ENCODE measurements at places on chromosomes 13 and 19. TPM values are rescaled to one million over a fixed set of nuclear protein-coding genes. Genes with fewer than 3 reads are reported as not detected.

URAD gene
- not detected for total RNA-seq

ZFP14 gene
- 7.1 TPM for total RNA-seq

C13orf42 gene
- total RNA-seq: not detected

CD70 gene
- total RNA-seq: 143 TPM

LILRA6 gene
- not detected for total RNA-seq

ZNF497 gene
- total RNA-seq: 4.7 TPM

SLC15A1 gene
- not detected for total RNA-seq

TBXA2R gene
- total RNA-seq: 7.7 TPM

LRRC63 gene
- not detected for total RNA-seq

PTGIR gene
- 16.2 TPM for total RNA-seq

ZNF573 gene
- total RNA-seq: 13.2 TPM

LMTK3 gene
- 8.1 TPM for total RNA-seq

ZNF382 gene
- 5.7 TPM for total RNA-seq

ABCA7 gene
- 13.9 TPM for total RNA-seq

NRTN gene
- 8.3 TPM for total RNA-seq

PLPP2 gene
- total RNA-seq: not detected

GRCh38 chr13:88154001-88154400 lies 482.8 kb downstream of the SLITRK5 start:
- no peak for DNase-seq

DNA sequence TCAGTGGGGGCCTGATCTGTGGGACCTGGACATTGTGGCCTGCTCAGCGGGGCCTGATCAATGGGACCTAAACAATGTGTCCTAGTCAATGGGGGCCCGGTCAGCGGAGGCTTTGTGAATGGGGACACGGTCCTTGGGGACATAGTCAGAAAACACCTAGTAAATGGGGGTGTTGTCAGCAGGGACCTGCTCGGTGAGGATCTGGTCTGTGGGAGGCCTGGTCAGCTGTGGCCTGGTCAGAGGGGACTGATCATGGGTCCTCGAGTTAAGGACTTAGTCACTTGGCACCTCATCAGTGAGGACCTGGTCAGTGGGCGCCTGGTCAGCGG lies 44.5 kb upstream of the TPM4 start:
- DNase-seq: no peak

- no peak for DNase-seq
These were observed 432.3 kb upstream of the TSHZ3 start for GRCh38 chr19:31781542-31781941.

DNA sequence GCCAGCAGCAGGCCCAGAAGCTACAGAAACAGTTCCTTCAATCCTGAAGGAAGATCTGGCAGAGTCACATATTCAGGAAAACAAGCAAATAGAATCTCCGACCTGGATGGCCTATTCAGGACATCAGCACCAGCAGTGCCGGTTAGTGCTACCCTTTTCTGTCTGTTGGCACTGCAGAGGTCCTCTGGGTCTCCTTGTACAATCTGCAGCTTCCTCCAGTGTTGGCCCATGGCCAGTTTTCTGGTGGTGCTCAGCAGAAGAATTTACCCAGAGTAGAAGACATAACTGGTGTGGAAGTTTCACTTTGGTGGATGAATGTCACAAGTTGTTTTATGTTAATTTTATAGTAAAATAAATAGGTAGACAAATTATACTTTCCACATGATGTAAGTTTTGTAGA lies 498.1 kb downstream of the COG6 start:
- DNase-seq: peak; percentile 2

GRCh38 chr19:21308773-21309172 lies 20.4 kb downstream of the ZNF708 start:
- DNase-seq: no peak

DNA sequence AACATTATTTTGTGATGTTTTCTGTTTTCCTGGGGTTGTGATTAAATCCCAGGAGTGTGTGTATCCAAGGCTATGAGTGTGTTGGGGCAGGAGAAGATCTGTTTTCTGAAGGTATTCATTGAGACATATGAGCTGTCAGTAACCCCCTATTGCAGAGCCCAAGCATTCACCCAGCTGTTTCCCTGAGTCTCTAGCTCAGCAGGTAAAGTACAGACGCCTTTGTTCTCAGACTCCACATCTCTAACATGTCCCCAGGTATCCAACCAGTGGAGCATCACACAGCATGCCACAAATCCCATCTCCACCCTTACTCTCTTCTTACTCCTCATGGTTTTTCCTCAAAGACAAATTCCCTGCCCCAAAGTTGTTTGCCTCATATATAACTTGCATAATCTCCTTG lies 213.6 kb downstream of the PCDH20 start:
- DNase-seq: no peak

GRCh38 chr13:85651440-85651839 lies 147.8 kb downstream of the SLITRK6 start:
- DNase-seq: no peak

DNA sequence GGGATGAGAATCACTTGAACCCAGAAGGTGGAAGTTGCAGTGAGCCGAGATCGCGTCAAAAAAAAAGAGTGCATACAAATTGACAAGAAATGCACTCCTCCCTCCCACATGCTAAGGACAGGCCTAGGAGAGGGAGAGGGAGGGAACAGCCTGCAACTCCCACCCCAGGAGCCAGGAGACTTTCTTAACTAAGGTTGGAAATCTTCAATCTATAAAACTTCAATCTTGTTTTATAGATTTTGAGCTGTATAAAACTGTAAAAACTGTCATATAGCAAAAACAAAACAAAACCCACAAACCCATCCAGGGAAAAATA lies 1.3 kb upstream of the SYCN start:
- DNase-seq: no peak

DNA sequence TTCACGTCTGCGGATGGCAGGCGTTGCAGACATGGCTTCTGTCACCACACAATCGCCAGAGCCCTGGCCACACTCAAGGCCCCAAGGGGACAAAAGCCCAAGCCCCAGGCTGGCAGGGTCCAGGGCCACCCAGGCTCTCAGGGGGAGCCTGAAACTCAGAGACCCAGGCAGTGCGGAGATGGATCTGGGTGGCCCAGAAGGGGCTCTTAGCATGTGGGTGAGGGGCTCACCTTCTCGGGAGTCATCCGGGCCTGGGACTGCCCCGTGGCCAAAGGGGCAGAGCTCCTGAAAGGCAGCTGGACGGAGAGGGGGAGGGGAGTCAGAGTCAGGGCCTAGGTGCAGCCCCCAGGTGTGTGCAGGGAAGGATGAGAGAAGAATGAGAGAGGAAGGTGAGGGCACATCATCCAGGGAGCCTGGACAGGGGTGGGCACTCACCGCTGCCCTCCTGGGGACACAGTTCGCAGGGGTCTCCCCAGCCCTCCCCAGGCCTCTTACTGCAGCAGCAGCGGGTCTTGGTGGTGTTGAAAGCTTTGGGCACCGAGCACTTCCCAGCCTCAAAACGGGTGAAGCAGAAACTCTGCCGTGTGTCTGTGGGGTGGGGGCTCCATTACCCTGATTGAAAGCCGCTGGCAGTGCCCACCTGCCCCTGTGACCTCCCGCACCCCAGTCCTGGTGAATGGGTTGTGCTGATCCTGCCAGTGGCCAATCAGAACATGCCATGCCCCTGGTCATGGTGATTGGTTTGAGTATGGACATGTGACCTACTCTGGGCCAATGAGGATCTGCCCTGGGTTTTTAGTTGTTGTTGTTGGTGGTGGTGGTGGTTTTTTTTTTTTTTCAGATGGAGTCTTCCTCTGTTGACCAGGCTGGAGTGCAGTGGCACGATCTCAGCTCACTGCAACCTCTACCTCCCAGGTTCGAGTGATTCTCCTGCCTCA lies 37.4 kb downstream of the CCL25 start:
- no peak for DNase-seq

- DNase-seq: no peak
These were observed 112.9 kb downstream of the IRS2 start for GRCh38 chr13:109673477-109673876.

DNA sequence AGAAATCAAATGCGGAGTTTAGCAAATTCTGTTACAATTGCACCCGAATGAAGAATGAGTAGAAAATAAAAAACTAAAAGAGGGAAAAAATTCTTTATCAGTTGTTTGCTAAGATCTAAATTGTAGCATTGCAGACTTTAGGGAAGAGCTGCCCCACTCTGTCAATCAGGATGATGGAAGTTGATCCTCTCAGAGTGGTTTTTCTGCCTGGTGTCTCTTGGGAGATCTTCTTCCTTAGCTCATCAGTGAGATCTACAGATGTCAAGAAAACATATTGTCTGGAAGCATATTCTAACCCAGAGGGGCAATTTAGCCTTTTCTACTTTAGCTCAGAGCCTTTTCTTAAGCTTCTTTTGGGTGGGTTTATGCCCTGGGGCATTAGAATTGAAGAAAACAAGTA lies 223.2 kb upstream of the PCDH17 start:
- DNase-seq: no peak

GRCh38 chr19:33640773-33641172 lies 19.0 kb downstream of the CHST8 start:
- DNase-seq: no peak

GRCh38 chr13:101291206-101291605 lies 125.1 kb downstream of the NALCN start:
- no peak for DNase-seq

GRCh38 chr19:2097203-2097885 lies 629 bp downstream of the IZUMO4 start:
- DNase-seq: no peak

- DNase-seq: no peak
These were observed 29.6 kb downstream of the VWA8 start for GRCh38 chr13:41931337-41931736.

DNA sequence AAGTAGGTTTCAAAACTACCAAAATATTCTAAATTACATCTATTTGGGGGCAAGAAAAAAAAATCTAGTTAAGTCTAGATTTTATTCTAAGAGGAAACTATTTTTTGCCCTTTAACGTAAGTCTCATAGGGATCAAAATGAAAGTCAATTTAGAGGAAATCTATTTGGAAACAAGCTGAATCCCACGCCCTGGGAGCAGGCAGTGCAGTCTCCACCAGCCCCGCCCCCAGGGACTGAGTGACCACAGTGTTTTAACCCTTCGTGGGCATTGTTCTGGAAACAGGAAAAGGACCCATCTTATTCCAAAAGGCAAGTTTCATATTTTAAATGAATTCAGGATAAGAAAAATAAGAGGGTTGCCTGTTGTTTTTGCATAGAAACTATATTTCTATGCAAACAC lies 209.7 kb downstream of the SPRY2 start:
- peak; percentile 70 for DNase-seq

DNA sequence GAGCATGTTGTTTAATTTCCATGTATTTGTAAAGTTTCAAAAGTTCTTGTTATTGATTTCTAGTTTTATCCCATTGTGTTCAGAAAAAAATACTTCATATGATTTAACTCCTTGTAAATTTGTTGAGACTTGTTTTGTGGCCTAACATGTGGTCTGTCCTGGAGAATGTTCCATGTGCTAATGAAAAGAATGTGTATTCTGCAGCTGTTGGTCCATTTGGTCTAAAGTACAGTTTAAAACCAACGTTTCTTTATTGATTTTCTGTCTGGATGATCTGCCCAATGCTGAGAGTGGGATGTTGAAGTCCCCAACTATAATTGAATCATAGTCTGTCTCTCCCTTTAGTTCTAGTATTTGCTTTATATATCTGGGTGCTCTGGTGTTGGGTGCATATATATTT lies 34.9 kb upstream of the TPP2 start:
- DNase-seq: no peak

GRCh38 chr19:54207676-54207982 lies 7.0 kb downstream of the RPS9 start:
- DNase-seq: no peak

- DNase-seq: no peak
These were observed 11.9 kb upstream of the SPATA13 start for GRCh38 chr13:24148414-24149235.

DNA sequence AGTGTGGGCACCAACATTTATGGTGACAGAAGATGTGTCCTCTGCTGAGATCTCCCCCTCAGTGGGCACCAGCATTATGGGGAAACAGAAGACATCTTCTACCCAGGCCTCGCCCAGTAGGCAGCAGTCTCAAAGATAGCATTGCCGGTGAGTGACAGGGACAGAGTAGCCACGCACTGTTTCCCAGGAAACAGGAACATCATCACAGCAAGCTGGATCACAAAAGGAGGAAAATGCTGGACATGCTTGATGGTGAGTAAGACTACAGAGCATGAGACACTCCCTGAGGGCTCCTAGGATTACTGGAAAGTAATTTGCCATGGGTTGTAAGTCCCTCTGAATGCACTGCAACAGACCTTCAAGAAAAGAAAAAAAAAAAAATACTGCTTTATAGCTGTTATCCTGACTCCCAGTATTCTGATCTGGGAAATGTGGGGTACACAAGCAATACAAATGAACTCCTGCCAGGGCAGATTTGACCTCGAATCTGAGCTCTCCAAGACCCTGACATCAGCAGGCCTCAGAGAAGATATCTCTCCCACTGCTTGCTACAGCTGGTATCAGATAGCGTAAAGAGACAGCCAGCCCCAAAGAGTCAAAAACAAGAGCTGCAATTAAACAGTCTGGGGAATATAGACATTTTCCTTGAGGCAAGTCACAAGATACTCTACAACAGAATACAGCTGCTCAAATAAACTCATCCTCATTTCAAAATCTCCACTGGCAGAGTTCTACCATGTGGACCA lies 180.4 kb downstream of the RBM26 start:
- DNase-seq: no peak

Measured in G401 (cell line).